ENCODE measurements at places on chromosomes 1 and 21. TPM values are rescaled to one million over a fixed set of nuclear protein-coding genes. Genes with fewer than 3 reads are reported as not detected.

DNA sequence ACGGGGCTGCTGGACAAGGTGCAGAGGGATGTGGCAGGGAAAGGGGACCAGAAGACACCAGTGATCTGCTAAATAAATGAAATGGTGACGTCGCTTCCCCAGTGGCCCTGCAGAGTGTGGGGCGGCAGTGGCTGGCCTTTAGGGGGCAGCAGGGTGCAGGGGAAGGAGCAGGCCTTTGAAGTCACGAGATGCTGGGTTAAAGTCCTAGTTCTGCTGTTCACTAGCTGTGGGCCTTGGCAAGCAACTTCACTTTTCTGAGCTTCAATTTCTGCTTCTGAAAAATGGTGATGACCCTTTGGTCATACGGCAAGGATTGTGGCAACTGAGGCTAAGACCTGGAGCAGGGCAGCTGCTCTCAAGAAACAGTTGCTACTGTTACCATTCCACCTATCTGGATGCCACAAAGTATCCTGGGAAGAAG is 9.2 kb upstream of the GALE start:
- DNase-seq, result peak; percentile 87

DNA sequence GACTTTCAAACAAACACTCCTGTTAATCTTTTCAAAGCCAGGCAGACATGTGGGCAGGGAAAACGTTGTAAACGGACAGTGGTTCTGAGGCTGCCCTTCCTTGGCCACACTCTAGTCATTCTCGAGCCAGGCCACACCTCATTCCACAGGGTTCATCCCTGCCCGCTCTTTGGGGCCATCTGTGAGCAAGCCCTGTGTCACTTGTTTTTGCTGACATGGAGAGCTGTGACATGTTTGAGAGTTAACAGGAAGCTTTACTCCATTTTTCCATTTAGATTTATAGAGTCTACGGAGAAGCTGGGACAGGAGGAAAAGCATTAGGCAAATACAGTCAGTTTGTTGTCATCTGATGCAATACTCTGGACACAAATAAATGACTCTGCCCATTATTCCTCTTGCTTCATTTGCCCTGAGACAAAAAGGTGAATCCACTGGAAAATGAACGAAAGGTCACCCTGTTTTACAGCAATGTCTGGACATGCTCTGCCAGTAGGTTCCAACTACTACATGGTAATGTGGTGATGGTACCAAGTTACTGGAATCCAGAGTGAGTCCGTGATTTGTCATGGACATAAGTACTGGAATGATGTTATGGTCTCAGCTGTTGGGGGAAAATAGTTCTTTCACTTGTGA is 126.9 kb downstream of the CLIC6 start:
- peak; percentile 67 for DNase-seq

GRCh38 chr21:42235593-42235992 is 16.7 kb downstream of the ABCG1 start:
- no peak for DNase-seq

DNA sequence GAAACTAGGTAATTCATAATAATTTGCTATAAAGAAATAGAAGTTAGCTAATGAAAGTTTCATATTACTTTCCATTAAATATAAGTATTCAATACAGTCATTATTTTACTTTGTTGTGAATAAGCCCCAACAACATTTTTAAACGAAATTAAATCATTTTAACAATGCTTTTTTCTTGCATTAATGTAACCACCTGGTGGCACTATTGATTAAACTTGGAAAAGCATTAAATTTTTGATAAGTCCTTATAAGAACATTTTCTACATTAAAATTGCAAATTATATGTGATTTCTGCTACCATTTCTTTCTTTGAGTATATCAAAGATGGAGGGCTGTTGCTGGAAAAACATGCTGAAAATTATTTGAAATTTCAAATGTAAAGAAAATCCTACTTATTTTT is 918.8 kb upstream of the TMPRSS15 start:
- no peak for DNase-seq

DNA sequence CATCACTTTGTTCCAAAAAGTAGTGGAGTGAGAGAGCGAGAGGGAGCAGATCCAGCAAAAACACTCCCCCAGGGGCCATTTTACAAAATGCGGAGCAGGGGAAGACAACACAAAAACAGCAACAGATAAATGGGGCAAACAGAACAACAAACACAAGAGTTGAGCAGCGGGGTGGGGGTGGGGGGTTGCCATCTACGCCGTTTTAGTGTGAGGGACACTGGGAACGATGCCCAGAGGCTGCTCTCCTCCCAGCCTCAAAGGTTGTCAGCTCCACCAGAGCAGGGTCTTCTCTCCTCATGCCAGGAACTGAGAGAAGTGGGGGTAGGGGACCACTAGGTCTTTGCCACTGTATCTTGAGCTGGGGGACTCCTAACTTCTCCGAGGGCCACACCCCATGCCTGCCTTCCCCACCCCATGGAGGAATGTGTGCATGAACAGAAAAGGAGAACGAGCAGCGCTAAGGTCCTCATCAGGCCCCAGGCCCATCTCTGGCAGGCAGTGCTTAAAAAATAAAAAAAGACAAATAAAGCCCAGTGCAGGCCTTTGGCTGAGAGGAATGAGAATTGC is 1.3 kb upstream of the PBXIP1 start:
- no peak for DNase-seq

- DNase-seq, result no peak
Observed at GRCh38 chr1:205443585-205444299, 12.1 kb downstream of the BLACAT1 start.

DNA sequence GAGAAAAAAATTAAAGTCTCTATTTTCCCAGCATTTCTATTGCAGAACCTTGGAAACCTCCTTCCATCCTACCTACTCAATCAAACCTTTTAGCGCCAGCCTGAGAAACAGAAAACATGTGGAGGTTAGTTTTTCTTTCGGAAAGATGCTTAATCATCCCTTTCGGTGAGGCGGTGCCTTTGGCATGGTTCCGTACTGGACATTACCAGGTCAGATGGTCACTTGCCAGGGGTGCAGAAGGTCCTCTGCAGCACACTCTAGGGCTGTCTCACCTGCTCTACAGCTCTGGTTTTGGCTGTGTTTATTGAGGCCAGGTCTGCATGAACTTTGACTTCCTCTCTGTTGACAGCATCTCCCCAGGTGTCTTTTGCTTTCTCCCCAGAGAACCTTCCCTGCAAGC is 121.5 kb downstream of the PLD5 start:
- DNase-seq, result no peak

- no peak for DNase-seq
Observed at GRCh38 chr1:109783436-109783835, 19.7 kb upstream of the EPS8L3 start.

- no peak for DNase-seq
Observed at GRCh38 chr1:85240174-85240601, 19.3 kb downstream of the C1orf52 start.

GRCh38 chr1:116886291-116886878 is 23.3 kb upstream of the PTGFRN start:
- no peak for DNase-seq

- no peak for DNase-seq
Observed at GRCh38 chr1:233640179-233640578, 26.3 kb downstream of the KCNK1 start.

GRCh38 chr1:70429219-70429618 is 18.2 kb downstream of the CTH start:
- no peak for DNase-seq

GRCh38 chr21:33266789-33267135 is 595 bp downstream of the IL10RB start:
- no peak for DNase-seq

GRCh38 chr1:71792264-71792663 is 490.1 kb downstream of the NEGR1 start:
- no peak for DNase-seq

DNA sequence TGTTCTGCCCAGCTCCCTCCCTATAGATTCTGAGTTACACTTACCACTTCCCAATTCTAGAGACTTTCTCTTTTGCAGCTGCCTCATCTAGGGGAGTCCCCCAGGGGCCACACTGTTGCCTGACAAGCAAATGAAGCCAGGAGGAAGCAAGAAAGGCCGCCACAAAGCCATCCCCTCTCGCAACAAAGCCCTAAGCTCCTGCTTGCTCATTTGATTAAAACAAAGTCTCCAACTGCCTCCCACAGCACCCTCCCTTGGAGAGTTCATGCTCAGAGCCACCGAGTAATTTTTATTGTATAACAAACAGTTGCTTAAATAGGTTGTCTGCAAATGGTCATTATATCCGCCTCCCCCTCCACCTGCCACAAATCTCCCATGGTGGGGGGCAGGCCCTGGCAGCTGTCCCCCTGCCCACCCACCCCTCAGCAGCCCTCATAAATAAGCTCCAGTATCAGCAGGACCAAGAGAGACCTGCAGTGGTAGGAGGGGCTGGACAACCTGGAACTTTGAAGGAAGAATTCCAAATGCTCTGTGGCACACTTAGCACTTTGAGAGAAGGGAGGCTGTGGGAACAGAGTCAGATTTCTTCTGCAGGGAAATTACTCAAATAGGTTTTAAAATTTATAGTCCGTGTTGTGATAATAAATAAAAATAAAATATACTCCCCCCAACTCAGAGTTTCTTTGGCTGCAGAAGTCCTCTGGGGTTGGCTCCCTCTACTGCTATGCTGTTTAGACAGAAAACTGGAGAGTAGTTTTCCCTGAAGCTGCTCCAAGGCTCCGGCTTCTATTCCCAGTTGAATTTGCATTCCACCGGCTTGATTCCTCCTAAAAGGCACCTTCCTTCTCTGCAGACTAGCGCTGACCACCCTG is 237.5 kb downstream of the TTLL7 start:
- no peak for DNase-seq

GRCh38 chr1:243977094-243977493 is 74.0 kb upstream of the ZBTB18 start:
- DNase-seq, result no peak

DNA sequence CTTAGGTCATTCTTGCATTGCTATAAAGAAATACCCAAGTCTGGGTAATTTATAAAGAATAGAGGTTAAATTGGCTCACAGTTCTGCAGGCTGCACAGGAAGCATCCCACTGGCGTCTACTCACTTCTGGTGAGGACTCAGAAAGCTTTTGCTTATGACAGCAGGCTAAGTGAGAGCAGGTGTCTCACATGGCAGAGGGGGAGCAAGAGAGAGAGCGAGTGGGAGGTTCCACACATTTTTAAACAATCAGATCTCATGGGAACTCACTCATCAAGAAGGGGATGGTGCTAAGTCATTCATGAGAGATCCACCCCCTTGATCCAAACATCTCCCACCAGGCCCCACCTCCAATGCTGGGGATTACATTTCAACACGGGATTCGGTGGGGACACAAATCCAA is 13.6 kb upstream of the RGS4 start:
- DNase-seq, result no peak

VSIG8 gene
- 0.06 TPM for polyA plus RNA-seq

TFF1 gene
- polyA plus RNA-seq, result 4.9 TPM

NPHP4 gene
- polyA plus RNA-seq, result 11.4 TPM

TMEM50A gene
- polyA plus RNA-seq, result 75.9 TPM

FAM72C gene
- 1.6 TPM for polyA plus RNA-seq

Measured in large intestine (tissue), 12 donors.